ENCODE measurements at places on chromosomes 5 and 9.

- peak; percentile 43 for DNase-seq
These were observed 6.2 kb downstream of the SKP2 start for GRCh38 chr5:36158144-36158543.

- DNase-seq, result no peak
These were observed 131.2 kb downstream of the RGS3 start for GRCh38 chr9:113594484-113595299.

GRCh38 chr5:56426693-56427092 lies 193.6 kb upstream of the ANKRD55 start:
- DNase-seq, result no peak

GRCh38 chr5:135631391-135631790 lies 52.6 kb upstream of the CXCL14 start:
- peak; percentile 30 for DNase-seq

Measured in MV-4-11 (cell line).